Fibroblast of mammary gland (primary cell): ENCODE measurements at places on chromosomes 11 and 22.

GRCh38 chr11:76642341-76642740 lies 28.2 kb downstream of the LRRC32 start:
- no peak for DNase-seq

DNA sequence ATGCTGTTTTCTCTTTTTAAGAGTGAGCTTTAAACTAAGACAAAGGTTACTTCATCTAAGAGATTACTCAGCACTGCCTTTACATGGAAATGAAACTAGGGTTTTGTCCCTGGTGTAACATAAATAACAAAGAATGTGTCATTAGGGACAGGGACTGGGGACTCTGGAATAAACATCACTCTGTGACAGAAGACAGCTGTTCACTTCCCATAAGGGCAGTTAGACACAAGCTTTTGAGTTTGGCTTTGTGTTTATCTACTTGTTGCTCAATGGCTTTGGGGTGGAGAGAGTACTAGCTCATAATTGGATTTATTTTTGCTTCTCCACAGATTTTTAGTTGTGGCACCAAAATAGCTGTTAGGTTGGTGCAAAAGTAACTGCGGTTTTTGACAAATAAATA lies 154.5 kb downstream of the OR4C45 start:
- peak; percentile 1 for DNase-seq

DNA sequence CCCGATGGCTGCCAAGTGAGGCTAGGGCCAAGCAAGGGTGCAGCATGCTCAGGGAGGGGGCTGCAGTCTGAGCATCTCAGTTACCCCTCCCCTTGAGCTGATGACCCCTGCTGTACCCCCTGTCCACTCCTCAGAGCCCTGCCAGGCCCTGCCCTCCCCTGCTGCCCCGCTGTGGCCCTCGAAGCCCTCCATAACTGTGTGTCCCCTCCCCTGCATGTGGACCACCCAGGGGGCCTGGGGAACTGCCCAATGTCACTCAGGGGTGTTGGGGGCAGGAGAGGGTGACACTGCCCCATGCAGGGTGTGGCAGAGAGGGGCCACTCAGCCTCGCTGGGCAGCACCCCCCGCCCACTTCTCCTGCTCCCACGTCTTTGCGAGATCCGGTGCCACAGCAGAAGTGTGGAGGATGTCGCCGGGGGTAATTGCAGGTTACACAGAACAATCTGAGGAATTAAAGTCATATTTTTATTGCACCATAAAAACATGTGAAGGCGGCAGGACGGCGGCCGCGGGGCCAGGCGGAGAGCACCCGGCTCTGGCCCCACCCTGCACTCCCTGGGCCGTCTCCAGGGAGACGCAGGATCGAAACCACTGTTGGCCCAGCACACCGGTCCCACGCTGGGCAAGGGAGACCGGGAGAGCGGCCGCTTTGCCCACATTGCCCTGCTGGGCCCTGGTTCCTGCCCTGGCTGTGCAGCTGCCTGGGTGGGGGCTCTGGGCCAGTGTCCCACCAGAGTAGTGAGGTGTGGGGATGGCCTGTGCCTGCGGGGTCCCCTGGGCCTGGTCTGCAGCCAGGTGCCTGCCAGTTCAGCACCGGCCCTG lies 18.7 kb upstream of the GNB1L start:
- DNase-seq: no peak

DNA sequence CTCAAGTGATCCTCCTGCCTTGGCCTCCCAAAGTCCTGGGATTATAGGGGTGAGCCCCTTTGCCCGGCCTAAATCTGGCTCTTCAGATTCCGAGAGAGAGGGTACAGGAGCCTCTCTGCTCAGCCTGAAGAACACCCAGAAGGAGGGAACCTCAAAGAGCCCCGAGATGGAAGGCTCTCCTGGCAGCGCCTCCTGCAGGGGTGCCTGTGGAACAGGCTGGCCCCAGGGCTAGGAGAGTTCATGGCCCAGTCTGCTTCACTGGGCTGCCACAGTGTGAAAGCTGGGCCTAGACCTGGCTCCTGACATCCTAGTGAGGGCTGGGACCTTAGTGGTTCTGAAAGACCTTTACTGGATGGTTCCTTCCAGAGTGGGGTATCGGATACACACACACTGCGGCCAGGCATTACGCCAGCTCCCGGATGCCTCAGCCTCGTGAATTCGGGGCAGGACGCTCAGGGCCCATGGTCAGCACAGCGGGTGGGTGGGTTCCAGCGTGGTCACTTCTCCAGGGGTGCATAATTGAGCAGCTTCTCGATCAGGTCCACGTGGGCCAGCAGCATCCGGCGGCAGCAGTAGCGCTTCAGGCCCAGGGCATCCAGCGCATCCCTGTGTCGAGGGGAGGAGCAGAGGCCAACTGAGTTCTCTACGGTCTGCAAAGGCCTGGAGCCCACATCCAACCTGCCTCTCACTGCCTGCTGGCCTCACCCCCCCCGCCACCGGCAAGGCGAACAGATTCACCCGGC lies 2.3 kb downstream of the POLR2L start:
- DNase-seq: no peak

GRCh38 chr11:16191212-16191867 lies 165.0 kb downstream of the SOX6 start:
- no peak for DNase-seq

- DNase-seq: no peak
These were observed 31.3 kb downstream of the LRRC10B start for GRCh38 chr11:61539831-61540357.

- DNase-seq: no peak
These were observed 17.9 kb upstream of the RRAS2 start for GRCh38 chr11:14376920-14377319.

- no peak for DNase-seq
These were observed 769.5 kb upstream of the ANO3 start for GRCh38 chr11:25562417-25562816.

DNA sequence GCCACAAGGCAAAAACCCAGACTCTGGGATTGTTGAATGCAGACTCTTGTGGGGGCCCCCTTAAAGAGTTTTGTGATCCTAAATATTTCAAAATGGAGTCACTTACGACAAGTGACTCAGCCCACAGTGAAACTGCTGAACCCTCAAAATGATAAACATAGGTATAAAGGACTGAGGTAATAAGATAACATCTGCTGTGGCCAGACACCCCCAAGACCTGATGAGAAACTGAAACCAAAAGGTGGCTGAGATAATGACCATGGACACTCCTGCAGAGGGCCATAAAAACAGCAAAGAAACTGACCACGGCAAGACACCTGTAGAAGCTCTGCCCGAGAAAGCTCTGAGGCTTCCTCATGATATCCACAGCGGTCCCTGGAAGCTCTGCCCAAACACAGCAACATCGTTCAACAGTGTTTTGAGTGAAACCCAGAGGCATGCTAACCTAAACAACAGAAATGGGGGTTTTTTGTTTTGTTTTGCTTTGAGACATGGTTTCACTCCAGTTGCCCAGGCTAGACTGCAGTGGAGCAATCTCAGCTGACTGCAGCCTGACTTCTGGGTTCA lies 1.6 kb upstream of the PLAAT4 start:
- DNase-seq: no peak

DNA sequence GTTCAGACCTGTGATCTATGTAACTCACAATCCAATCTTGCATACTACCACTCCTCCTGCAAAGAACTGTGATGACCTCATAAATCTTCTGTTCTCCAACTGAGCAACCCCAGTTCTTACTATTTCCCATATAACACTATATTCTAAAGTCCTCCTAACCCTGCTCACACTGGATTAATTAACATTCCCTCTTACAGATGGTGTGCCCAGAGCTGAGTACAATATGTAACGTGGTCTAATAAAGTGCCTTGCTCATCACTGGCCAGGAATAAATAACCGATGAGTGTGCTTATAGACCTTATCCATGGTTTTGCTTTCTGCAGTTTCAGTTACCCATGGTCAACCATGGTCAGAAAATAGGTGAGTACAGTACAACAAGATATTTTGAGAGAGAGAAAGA lies 28.6 kb downstream of the PRCP start:
- DNase-seq: peak; percentile 74

- no peak for DNase-seq
These were observed 12.6 kb upstream of the TTLL12 start for GRCh38 chr22:43199541-43199940.

- DNase-seq: no peak
These were observed 295.2 kb upstream of the CCDC179 start for GRCh38 chr11:23155503-23155902.

DNA sequence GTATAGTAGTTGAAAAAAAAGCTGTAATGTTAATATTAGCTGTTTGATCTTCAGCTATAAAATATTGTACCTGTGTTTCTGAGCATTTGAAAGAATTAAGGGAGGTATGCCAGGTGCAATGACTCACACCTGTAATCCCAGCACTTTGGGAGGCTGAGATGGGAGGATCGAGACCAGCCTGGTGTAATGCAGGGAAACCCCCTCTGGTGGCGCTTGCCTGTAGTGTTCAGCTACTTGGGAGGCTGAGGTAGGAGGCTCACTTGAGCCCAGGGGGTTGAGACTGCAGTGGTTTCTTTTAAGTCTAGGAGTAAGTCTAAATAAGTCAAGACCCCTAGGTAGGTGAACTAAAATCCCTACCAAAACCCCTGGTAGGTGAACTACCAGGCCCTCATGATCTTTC lies 37.1 kb downstream of the TAF1D start:
- DNase-seq: no peak

- peak; percentile 28 for DNase-seq
These were observed 421.0 kb downstream of the DYNC2H1 start for GRCh38 chr11:103530257-103530656.

GRCh38 chr11:133898031-133898769 lies 52.9 kb upstream of the SPATA19 start:
- DNase-seq: no peak

- peak; percentile 95 for DNase-seq
These were observed 110.2 kb downstream of the ANO3 start for GRCh38 chr11:26442131-26442530.

- no peak for DNase-seq
These were observed 86.2 kb upstream of the ASPHD2 start for GRCh38 chr22:26342745-26343410.

GRCh38 chr11:90124371-90124770 lies 10.1 kb upstream of the NAALAD2 start:
- no peak for DNase-seq

DNA sequence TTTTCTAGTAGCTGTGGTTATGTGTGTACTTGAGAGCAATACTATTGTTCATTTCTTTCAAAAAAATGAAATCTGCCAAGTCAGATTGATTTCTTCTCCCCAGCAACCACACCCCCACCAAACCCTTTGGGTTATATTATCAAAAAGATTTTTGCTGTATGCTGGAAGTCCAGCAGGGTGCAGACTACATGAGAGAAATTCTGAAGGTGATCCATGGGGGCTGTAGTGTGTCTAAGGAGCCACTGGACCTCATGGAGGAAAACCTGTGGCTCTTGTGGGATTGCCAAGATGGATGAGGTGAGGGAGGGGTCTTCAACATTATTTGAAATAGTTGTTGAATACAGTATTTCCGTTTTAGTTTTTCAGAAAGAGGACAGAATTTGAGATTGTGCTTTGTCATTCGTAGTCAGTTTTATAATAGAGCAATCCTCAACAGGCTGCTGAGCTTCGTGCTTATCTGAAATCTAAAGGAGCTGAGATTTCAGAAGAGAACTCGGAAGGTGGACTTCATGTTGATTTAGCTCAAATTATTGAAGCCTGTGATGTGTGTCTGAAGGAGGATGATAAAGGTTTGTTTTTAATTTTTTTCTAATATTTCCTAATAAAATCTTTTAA lies 3.1 kb downstream of the EIF3M start:
- peak; percentile 46 for DNase-seq

GRCh38 chr11:133956650-133957633 lies at the start of gene IGSF9B:
TSS of gene IGSF9B (minus strand) at chr11:133956968. CDS start at chr11:133956754, 214 bp downstream.
- peak; percentile 33 for DNase-seq

DNA sequence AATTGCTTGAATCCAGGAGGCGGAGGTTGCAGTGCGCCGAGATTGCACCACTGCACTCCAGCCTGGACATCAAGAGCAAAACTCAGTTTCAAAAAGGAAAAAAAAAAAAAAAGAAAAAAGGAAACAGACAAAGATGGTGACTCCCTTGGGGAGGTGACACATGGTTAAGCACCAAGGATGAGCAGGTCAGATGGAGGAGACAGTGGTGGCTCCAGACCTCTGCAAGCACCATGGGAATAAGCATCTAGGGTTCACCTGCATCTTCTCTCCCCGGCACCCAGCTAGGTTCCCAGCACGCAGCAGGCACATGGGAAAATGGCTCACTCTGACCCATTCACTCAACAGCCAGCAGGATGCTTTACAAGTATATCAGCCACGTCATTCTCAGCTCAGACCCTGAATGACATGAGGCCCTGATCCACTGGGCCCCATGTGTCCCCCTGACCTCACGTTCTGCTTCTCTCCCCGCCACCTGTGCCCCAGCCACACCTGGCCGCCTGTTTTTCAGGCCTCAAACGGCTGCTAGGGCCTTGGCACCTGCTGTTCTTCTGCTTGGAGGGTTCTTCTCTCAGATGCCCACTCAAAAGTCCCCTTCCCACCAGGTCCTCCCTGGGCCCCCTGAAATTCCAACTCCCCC lies 24.2 kb downstream of the A4GALT start:
- DNase-seq: no peak

GRCh38 chr11:120125024-120125423 lies 12.9 kb downstream of the TRIM29 start:
- DNase-seq: peak; percentile 81

DNA sequence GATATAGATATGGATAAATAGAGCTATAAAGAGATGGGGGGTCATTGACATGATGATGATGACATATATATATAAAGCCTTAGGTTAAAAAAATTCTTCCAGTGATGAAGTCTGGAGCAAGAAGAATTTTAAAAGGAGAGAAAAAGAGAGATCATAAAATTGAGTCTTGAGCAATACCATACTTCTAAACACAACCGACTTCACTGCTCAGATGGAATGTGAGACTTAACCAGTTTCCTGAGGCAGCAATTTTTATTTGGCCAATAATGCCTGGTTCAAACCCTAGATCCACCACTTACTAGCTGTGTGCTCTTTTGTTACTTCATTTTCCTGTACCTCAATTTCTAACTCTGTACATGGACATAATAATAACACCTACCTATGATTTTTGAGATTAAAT lies 229.5 kb downstream of the TTC28 start:
- DNase-seq: no peak

GRCh38 chr11:86761978-86762377 lies 38.4 kb upstream of the PRSS23 start:
- DNase-seq: peak; percentile 49

DNA sequence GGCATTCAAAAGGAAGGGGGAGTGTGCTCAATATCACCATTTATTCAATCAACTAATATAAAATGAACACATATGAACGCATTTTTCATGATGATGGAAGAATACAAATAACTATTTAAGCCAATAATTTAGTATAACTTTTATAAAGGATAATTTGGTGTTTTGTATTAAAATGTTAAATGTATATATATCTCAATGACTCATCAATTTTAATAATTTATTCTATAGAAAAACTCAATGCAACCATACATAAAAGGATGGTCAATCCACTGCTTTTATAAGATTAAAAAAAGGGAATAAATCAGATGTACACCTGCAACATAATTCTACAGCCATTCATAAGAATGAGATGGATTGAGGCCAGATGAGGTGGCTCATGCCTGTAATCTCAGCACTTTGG lies 50.6 kb downstream of the PICALM start:
- no peak for DNase-seq

GRCh38 chr11:32087597-32087996 lies 3.3 kb upstream of the RCN1 start:
- DNase-seq: peak; percentile 86
